Adrenal gland (tissue), 19 donors: ENCODE measurements at places on chromosomes 5 and 9.

DNA sequence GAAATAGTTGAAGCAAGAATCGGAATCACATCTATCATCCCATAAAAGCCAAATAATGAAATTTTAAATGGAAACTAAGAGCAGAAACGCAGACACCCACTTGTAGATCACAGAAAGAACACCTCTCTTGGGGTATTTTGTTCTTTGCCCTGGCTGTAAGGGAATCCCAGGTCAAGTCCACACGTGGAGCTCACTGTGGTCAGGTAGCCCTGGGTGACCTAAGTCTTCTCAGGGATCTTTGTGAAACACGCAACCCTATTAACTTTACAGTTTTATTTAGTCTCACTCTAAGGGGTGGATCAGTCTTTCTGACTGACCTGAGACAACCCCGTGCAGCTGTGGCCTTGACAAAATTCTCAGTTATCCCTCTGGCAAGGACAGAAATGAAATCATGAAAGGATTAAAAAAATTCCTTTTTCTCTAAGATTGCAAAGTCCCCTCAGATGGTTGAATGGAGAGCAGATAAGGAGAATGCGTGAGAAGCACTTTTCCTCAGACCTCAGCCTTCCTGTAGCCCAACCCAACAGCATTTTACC is 111.6 kb downstream of the NREP start:
- no peak for DNase-seq

DNA sequence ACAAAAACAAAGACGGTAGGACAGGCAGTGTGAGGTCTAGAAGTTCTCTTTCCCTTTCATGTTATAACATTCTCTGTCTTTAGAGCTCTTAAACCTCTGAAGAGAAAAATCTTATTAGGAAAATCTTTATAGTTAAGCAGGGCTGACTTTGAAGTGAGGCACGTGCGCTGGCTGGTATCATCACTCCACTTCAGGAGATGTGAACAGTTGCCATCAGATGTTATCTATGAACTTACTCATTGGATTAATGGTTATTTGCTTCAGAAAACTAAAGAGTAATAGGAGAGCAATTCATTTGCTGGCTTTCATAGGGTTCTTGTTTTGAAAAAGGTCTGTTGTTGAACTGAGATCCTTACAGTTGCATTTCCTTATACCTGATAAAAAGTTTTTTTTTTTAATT is 25.7 kb downstream of the LRRTM2 start:
- peak; percentile 63 for DNase-seq

GRCh38 chr9:92686954-92687353 is 17.0 kb upstream of the IPPK start:
- DNase-seq, result no peak

DNA sequence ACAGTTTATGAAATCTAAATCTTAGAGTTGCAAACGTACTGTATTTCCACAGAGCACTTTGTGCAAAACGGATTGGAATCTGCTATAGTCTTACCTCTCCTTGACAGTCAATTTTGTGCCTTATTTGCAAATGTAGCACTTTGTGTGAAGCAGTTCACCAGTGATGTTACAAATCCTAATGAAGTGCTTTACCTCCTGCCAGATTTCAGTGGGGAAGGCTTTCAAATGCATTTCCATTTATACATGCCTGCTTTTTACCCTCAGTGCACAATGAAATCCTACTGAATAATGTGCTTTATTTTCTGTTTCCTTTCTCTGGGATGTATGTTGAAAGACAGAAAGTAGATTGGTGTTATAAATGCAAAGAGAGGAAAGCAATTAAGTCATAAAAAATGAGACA is 2141.6 kb upstream of the C9orf72 start:
- DNase-seq, result no peak

- DNase-seq, result peak; percentile 44
These were observed 7.8 kb upstream of the ORM1 start for GRCh38 chr9:114314881-114315722.

GRCh38 chr5:134845335-134845851 is 375 bp upstream of the C5orf24 start:
- DNase-seq, result no peak

GRCh38 chr5:173454361-173454735 is 126.1 kb upstream of the STC2 start:
- peak; percentile 35 for DNase-seq

- DNase-seq, result no peak
These were observed 96.8 kb upstream of the NREP start for GRCh38 chr5:111853748-111854147.

DNA sequence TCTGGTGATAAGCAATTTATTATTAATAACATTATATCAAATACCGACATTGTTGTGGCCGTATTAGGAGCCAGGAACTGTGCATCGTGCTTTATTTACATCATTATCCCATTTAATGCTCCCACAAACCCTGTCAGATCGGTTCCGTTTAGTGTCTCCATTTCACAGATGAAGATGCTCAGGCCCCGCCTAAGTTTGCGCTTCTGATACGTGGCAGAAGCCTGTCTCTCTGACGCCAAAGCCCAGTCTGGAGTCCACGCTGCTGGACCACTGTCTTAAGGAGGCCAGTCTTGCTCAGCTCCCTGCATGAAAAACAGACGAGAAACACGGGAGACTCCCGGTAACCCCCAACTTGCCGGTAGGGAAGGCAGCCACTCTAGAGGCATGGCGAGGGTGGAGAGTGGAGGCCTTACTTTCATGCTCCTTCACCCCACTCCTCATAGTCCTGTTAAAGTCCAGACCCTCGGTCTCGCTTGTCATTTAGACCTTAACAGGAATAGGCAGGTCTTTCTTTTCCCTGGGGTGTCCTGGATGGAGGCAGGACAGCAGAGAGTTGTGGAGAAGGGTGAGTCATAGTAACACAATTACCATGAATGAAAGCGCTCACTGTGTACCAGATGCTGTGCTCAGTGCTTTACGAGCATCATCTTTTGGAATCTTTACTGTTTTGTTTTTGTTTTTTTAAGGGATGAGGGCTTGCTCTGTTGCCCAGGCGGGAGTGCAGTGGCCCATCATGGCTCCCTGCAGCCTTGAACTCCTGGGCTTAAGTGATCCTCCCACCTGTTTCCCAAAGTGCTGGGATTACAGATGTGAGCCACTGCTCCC is 872 bp downstream of the TXNDC15 start:
- peak; percentile 89 for DNase-seq

DNA sequence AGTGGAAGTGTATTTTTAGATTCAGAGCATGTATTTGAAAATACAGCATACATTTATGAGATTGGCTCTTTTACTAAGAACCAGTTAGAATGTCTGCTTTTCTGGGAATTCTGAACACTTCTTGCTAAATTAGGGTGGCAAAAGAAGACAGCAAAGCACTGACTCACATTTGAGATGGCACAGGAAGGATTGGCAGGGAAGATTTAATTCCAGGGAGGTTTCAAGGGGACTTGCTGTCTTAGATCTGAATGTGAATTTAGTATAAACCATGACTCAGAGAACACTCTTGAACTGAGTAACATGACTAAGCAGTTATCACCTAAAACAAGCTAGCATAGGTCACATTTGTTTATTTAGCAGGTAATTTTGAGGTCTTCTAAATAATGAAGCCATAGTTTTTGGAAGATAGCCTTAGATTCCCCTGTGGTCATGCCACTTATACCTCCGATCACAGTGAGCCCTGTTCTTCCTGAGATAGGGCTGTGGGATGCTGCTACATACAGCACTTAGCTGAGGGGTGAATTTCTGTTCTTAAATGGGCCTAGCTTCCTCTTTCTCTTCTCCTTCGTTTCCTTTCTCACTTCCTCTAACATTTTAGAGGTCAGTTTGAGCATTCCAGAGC is 173.8 kb downstream of the PCSK1 start:
- DNase-seq, result no peak

DNA sequence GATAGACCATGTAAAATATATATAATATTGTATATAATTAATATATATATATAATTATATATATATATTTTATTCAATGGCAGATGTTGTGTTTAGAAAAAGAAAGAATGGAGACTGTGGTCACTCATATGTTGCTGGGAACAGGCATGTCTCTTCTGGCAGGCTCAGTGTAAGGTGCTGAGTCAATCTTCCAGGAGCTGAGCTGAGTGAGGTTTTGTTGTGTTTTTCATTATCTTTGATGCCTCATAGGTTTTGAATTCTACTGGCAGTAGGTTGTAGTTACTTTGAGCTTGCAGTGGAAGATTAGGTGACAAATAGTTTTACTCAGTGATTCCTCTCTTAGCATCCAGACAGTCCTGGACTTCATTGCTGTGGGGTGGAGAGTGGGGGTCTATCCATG is 561.3 kb downstream of the IRX1 start:
- no peak for DNase-seq

GRCh38 chr5:141618030-141618803 is 583 bp downstream of the DIAPH1 start:
- peak; percentile 69 for DNase-seq

DNA sequence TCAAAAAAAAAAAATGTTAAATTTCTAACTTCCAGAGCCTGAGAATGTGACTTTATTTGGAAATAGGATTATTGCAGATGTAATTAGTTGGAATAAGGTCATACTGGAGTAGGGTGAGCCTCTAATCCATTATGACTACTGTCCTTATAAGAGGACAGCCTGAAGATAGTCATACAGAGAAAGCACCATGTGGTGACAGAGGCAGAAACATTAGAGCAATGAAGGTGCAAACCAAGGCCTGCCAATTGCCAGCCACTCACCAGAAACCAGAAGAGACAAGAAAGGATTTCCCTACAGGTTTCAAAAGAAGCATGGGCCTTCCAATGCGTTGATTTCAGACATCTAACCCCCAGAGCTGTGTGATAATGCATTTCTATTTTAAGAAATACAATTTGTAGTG is 659.2 kb upstream of the CHD1 start:
- DNase-seq, result no peak

GRCh38 chr5:168177831-168178450 is 113.5 kb upstream of the WWC1 start:
- DNase-seq, result no peak

DNA sequence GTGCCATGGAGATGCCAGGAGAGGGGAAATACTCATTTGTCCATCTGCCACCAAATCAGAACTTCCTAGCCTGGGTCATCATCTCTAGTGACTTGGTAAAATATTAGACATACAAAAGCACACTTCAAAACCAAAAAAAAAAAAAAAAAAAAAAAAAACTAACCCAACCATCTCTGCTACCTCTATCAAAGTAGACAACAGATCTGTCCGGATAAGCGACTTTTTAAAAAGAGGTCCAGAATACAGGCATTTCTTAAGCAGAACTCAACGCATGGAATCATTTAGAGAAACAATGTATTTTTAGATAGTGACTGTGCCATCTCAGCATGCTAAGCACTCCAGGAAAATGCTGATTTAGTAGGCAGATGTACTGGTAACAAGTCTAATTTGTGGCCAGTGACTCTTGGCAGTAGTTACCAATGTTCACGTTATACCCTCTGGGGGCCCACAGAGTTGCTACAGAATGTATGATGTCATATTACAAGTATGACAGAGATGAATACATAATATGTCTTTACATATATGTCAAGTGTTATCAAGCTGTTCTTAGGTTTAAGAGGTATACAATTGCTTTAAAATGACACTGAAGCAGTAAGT is 107.8 kb downstream of the SMIM23 start:
- no peak for DNase-seq

DNA sequence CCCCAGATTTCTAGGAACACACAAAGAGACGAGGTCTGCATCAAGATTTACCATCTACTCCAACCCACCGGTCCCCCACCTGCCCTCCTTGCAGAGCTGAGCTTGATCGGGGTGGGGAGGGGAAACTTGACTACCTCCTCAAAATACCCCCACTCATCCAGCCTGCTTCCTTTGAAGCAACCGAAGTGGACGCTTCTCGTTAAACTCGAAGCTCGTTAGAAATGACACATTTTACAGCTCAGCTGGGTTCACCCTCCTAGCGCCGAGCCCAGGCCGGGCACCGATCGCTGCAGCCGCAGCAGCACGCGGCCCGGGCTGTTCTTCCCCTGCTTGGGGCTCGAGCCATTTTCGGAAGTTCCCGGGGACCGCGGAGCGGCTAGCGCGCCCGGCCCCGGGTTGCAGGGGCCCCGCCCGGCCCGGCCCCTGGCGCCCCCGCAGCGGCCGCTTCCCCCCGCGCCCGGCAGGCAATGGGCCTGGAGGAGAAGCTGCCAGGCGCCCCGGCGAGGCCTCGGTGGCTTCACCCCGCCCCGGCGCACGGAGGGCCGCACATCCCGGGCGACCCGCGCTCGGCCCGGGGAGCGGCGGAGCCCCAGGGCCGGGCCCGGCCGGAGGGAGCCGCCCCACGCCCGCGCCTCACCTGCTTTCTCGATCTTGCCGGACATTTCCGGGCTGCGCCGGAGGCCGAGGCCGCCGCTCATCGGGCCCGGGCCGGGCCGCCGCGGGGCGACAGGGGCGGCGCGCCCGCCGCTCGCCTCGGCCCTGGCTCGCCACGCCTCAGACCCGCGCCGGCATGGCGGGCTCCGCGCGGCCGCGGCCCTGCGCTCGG is 530 bp downstream of the RAPGEF1 start:
- peak; percentile 49 for DNase-seq

GRCh38 chr5:103827976-103828375 is 265.4 kb upstream of the NUDT12 start:
- no peak for DNase-seq

DNA sequence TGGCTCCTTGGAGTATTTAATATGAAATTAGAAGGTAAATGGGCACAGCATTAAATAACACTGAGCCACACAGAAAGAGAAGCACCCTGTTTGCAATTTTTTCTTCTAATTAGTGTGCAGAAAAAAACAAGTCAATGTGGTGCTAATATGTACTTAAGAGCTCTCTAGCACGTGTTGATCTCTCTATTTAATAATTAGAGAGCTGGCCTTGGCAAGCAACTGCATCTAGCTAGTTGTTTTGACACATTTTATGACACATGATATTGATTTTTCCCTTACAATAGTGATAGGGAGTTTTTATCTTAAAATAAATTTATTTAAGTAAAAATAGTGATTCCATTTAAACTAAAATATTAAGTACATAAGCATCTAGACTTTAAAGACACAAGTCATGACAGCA is 54.5 kb upstream of the NUDT12 start:
- DNase-seq, result no peak

DNA sequence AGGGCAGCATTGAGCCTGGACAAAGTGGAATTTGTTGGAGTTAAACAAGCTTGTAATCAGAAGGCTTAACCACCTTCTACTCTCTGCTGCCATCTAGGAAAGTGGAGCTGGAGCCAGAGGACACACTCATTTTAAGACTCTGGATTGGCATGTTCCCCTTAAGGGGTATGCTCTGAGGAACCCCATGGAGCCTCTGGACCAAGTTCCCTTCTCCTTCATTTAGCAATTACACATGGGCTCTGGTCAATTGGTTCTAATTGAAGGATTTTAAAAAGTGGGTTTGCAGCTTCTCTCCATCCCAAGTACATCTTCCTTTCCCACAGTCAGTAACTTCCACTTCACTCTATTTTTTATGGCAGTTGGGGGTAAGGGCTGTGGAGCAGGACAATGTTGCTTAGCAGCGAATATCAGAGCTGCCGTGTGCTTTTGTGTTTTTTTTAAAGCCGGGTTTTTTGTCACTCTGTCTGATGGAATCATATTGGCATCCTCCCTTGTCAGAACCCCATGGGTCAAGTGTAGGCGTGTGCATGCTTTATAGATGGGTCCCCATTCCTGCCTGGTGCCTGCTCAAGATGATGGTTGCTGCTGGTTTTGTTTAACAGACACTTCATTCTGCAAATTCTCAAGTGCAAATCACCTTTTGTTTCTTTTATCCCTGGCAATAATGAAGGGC is 330.7 kb upstream of the ADAMTSL1 start:
- DNase-seq, result no peak

- peak; percentile 66 for DNase-seq
These were observed 678 bp downstream of the PLPP7 start for GRCh38 chr9:131290036-131290766.
